ENCODE measurements at places on chromosomes 3 and 15.

DNA sequence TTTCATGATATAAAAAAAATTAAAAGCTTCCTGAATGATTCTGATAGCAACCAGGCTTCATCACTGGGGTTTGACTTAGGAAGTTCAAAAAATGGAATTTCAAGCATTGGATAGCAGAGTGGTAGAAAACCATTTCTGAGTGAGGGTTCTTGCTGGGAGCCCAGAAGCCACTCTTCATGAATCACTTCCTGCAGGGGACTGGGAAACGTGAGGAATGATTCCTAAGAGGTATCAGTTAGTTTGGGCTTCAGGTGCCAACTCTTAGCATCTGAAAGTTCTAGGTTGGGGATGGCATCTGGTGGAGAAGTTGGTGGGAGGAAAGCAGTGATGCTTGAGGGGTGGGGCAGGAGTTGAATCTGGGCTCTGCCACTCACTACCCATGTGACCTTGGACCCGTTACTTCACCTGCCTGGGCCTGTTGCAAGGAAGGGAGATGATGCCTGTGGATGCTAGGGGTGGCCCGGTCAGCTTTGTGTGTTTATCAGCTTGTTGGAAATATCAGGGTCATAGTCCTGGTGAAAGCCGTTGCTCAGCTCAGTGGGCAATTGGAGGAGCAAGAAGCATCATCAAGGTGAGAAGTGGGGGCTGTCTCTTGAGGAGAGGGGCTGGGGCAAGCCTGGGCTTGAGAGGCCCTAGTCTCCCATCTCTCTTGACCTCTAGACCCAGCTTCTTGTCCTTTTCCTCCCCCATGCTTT lies 37.0 kb upstream of the TNFAIP8L3 start:
- no peak for DNase-seq

DNA sequence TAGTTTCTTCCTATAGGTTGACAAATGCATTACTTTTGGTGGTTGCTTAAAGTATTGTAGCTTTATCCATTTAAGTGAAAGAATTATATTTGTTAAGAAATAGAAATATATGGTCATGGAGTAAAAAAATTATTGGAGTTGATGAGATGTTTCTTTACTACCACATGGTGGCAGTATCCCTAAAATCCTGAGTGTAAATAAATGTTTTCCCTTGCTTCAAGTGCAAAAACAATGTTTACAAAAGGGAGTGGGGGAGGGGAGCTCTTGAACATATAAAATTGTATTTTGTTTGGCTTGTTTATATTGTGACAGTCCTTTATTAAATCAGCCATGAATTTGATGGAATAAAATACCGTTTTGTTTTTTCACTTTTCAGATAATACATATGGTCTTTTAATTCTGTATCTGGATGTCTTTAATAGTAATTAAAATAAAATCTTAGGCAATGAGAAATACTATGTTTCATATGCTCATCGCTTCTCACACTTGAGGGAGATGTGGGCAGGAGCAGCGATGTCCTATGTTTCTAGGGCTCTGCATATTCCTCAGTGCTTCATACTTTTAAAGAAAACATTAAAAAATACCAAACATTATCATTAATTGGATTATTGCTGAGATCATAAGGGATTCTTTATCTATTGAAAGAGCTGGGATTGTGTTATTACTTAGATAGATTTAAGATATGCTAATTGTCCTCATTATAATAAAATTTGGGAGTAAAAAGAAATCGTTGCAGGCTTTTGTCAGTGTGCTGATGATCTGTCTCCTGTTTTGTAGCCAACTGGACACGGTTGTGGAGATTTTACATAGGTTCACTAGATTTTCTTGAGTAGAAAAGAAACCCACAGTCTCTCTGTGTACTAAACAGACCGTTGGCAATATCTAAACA lies 349.7 kb downstream of the TUSC7 start:
- no peak for DNase-seq

- no peak for DNase-seq
Measured at GRCh38 chr3:26375843-26376530, 246.6 kb upstream of the LRRC3B start.

DNA sequence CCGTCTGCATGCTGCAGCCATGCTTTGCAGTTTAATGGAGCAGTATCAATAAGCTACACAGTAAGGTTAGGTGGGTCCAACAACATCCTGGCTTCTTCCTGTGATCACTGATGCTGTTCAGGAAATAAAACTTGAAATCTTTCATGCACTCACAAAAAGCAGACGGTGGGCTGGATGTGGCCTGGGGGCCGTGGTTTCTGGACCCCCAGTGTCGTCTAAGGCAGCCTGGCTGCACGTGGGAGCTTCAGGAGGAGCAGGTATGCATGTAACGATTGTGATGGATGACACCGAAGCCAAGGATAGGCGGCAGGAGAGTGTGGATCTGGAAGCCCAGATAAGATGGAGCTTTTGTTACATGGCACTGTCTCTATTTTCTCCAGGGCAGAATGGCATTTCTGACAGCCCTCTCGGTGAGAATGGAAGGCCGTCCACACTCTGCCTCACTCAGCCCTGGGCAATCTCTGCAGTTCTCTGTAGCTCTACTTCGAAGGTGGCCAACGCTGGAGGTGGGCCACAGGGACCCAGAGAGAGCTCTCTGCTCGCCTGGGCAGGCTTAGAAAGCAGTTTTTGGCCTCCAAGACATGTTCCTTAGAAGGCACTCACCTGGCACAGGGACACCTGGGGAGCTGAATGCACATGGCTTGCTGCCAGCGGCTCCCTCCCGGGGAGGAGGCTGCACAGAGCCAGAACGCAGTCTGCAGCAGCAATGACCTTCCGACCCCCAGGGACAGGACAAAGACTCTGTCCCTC lies 46.4 kb upstream of the IQSEC1 start:
- no peak for DNase-seq

DNA sequence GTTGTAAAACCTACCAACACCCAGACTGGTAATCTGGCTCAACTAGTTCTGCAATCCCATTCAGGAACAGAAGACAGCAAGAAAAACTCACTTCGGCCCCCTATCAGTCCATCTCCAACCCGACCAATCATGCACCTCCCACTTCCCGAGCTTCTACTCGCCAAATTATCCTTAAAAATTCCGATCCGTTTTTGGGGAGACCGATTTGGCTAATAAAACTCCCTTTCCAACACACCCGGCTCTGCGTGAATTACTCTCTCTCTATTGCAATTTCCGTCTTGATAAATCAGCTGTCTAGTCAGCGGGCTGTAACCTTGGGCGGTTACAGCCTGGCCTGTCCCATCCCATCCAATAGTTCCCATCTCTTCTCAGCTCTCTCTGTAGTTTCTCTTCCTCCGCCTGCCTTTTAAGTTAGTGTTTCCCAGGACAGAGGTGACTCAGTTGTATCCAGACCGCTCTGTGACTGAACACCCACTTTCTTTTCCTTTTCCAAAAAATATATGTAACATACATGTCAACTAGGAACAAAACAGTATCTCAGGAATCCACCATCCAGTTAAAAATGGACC lies 780 bp upstream of the ACAD9 start:
- peak; percentile 44 for DNase-seq

DNA sequence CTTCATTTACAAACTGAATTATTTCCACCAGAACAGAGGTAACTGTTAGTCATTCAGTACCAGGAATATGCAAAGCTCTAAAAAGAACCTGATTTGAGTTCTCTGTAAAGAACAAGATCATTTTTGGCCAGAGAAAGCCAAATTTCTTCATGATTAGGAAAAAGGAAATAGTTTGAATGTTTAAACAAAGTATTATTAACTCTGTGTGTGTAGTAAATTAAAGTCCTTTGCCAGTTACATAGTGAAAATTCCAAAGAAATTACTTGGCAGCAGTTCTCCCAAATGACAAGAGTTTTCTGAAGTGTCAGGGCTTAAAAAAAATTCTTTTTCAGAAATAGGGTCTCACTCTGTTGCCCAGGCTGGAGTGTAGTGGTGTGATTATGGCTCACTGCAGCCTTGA lies 24.5 kb downstream of the QTRT2 start:
- DNase-seq = no peak

DNA sequence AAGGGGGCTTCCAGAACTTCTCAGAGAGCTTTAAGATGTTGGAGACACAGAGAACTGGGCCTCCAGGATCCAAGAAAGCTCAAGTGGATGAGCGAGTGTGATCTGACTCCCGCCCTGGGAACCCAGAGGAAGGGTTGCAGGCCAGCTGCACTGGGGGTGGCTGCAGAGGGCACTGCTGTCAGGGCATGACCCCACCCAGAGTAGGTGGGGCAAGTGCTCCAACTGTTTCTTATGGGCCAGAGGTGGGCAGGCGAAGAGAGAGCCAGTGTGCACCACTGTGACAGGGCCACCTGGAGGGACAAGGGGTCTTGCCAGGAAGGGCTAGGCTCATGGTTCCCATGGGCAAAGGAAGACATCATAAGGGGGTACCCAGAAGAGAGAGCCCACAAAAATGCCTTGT lies 48.8 kb downstream of the EXOG start:
- DNase-seq = no peak
